ENCODE measurements at places on chromosomes 5 and 9. TPM values are rescaled to one million over a fixed set of nuclear protein-coding genes. Genes with fewer than 3 reads are reported as not detected.

DNA sequence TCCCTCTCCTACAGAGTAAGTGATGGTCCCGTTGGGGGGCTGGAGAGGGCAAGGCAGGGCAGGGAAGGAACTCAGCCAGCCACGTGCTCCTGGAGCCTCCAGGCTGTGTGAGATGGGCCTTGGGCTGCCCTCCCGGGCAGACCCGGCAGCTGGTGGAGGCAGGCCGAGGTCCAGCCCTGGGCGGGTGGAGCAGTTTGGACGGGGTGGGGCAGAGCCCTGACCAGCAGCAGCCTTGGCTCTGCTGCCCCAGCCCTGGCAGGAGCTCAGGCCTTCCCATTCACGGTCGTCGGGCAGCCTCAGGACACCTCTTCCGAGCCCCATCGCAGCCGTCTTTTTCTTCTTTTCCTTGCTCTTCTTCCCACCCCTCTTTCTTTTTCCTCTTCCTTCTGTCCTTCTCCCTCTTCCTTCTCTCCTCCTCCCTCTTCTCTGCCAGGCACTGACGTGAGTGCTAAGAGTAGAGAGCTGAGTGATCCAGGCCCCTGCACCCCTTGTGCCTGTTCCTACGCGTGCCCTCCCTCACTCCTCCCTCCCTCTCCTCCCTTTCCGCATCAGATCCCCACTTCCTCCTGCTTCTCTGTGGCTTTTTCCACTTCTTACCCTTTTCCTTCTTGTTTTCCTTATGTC is 42.8 kb downstream of the AMBP start:
- H3K27ac ChIP-seq: no peak overlapping the region
- no peaks in the 10 kb centered on the region for H3K4me1 ChIP-seq
- H3K27me3 ChIP-seq: no peaks in the 10 kb centered on the region
- H3K36me3 ChIP-seq: no peaks in the 10 kb centered on the region

- H3K4me1 ChIP-seq: peaks cover 11% of the 10 kb centered on the region
- H3K27me3 ChIP-seq: no peaks in the 10 kb centered on the region
- no peak overlapping the region for H3K27ac ChIP-seq
- peaks cover 70% of the 10 kb centered on the region for H3K36me3 ChIP-seq
Observed at GRCh38 chr5:66164044-66164790, 20.1 kb downstream of the SREK1 start.

Gene CENPK
- total RNA-seq: 78.0 TPM

- no peaks in the 10 kb centered on the region for H3K4me1 ChIP-seq
- H3K27me3 ChIP-seq: no peaks in the 10 kb centered on the region
- H3K36me3 ChIP-seq: no peaks in the 10 kb centered on the region
- H3K4me3 ChIP-seq: no peak overlapping the region
- no peak overlapping the region for H3K27ac ChIP-seq
Observed at GRCh38 chr5:97476852-97477534, 293.9 kb upstream of the RIOK2 start.

DNA sequence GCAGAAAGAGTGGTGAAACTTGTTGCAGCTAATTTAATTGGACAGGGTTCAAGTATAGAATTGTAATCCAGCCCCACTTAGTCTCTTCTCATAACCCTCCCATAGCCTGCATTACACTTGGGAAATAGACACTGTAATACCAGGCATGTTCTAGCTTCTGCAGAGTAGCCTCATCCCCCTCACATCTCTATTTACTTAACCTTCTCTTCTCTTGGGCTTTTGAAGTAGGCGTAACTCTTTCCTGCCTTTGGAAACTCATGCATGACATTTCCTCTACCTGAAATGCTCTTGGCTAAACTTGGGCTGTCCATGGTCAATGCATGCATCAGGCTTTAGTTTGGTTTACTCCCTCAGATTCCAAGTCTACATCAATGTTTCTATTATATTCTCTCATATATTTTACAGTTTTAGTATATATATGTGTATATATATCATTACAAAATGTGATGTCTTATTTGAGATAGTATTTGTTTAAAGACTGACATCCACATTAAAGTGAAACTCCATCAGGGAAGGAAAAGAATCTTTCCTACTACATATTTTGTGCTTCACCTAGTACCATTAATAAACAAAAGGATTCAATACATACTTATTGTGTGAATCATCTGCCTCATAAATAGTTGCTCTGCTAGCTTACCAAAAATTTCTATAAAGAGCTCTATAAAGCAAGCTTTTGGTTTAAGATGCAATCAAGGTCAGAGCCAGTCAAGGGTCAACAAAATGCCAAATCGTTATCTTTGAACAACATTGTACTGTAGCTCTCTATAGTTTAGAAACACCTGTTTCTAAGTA is 1158.0 kb downstream of the MAT2B start:
- H3K27ac ChIP-seq: no peak overlapping the region
- H3K4me1 ChIP-seq: no peaks in the 10 kb centered on the region
- DNase-seq: no peak
- no peaks in the 10 kb centered on the region for H3K27me3 ChIP-seq
- H3K36me3 ChIP-seq: no peaks in the 10 kb centered on the region

DNA sequence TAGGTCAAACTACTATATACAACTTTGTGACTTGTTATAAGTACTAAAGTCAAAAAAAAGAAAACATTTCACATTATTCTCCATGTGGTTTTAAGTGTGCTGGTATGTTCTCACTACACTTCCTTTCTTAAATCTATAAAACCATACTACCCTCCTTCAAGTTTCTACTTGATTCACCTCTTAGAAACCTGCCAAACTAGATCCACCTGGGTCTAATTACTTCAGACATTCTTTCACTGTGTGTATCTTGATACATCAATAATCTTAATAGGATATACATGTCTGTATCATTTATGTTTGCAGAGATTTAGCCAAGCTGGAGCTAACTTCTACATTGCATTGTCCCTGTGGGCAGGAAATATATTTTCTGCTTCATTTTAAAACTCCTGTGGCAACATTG is 1012.6 kb downstream of the EFNA5 start:
- no peaks in the 10 kb centered on the region for H3K4me1 ChIP-seq
- H3K27ac ChIP-seq: no peak overlapping the region
- no peak for DNase-seq
- no peaks in the 10 kb centered on the region for H3K36me3 ChIP-seq

GRCh38 chr9:85042981-85043647 is 373.6 kb downstream of the NTRK2 start:
- no peaks in the 10 kb centered on the region for H3K4me1 ChIP-seq
- no peaks in the 10 kb centered on the region for H3K36me3 ChIP-seq

GRCh38 chr9:134103391-134103998 is 32.4 kb upstream of the WDR5 start:
- H3K27ac ChIP-seq: no peak overlapping the region
- H3K27me3 ChIP-seq: no peaks in the 10 kb centered on the region
- no peak for DNase-seq
- no peak overlapping the region for H3K4me3 ChIP-seq
- no peaks in the 10 kb centered on the region for H3K36me3 ChIP-seq

- no peaks in the 10 kb centered on the region for H3K36me3 ChIP-seq
- DNase-seq: no peak
- H3K4me3 ChIP-seq: no peak overlapping the region
- no peaks in the 10 kb centered on the region for H3K4me1 ChIP-seq
Observed at GRCh38 chr5:167905919-167906853, 385.3 kb upstream of the WWC1 start.

GRCh38 chr9:21015129-21015815 is 16.2 kb downstream of the HACD4 start:
- H3K27me3 ChIP-seq: no peaks in the 10 kb centered on the region
- H3K27ac ChIP-seq: no peak overlapping the region
- H3K4me1 ChIP-seq: no peaks in the 10 kb centered on the region
- no peak for DNase-seq

DNA sequence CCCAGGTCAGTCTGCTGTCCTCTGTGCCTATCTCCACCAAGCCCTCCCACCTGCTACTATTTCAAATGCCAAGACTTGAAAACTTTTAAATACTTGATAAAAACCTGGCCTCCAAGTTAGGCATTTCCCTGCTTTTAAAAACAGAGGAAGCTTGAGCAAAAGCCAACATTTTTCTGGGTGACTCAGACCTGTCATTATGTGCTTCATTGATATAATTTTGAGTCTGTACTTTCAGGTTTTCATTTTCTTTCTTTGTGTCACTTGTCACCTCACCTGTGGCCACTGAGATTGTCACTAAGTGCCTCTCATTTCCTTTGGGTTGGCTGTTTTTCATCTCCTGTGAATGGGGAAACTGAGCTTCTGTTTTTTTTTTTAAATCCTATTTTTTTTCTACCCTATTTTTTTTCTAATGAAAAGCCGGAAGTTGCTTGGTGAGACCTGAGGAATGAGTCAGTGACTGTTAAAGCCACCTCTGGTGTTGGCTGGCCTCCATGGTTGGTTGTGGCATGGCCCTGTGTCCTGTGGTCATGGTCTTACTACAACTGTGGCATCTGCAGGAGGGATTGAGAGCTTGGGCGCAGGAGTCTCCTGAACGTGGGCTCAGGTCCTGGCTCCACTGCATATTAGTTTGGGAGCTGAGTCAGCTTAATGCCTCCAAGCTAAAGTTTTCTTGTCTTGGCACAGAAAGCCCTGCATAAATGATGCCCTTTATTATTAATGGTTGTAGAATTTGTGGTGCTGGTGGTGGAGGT is 56.7 kb downstream of the ARHGAP26 start:
- H3K27me3 ChIP-seq: no peaks in the 10 kb centered on the region
- peak overlapping the region; percentile 48 for H3K27ac ChIP-seq
- DNase-seq: no peak
- peaks cover 73% of the 10 kb centered on the region for H3K4me1 ChIP-seq

Gene C1QTNF3
- total RNA-seq: 1.7 TPM

GRCh38 chr5:74052441-74053221 is 426.6 kb downstream of the ARHGEF28 start:
- H3K4me1 ChIP-seq: no peaks in the 10 kb centered on the region
- peaks cover 6% of the 10 kb centered on the region for H3K27me3 ChIP-seq
- no peak overlapping the region for H3K27ac ChIP-seq
- H3K4me3 ChIP-seq: no peak overlapping the region

Gene NADK2
- 17.8 TPM for total RNA-seq

Measured in activated T-helper 2 cell treated with anti-CD3 and anti-CD28 coated beads, Interferon-gamma antibody, Interleukin-2, Interleukin-4, amounts not matched to agents 10 μg/mL and 5 μg/mL and 100 μg/mL, durations not matched to agents 14 hours and 24 hours and 36 hours (primary cell).